Stimulated activated CD4-positive, alpha-beta T cell treated with anti-CD3 and anti-CD28 coated beads, Interleukin-1b, Interleukin-23, amount 100 ng/mL, for 1 hour (primary cell): ENCODE measurements at places on chromosomes 13 and 19.

GRCh38 chr19:36489920-36490415 is 607 bp upstream of the ZNF566 start:
- peak; percentile 25 for DNase-seq

- no peak for DNase-seq
Observed at GRCh38 chr13:66503890-66504289, 726.2 kb downstream of the PCDH9 start.

GRCh38 chr13:34020388-34020787 is 202.4 kb downstream of the RFC3 start:
- DNase-seq: no peak

DNA sequence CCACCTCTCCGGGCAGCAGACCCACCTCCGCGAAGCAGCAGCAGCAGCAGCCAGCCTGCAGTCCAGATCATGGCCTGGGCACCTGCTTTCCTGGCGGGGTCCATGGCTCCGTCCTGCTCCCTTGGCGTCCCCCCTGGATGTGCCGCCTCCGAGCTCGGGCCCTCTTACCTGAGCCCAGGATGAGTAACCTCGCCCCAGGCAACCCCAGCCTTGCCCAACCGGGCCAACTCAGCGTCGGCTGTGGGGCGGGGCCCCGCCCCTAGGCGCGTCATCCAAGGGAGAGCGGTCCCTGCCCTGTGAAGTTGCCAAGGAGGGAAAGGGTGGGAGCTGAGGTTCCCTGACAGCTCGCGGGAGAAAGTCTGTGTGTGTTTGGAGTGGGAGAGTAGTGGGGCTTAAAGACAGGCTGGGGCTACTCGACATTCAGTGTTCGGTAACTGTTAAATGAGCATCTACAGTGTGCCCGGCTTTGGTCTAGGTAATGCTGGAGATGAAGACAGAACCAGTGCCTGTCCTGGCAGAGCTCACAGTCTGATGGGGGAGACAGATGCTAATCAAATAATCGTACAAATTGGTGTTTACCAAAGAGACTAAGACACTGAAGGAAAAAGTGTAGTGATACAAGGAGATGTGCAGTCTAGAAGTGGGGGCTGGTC is at the start of gene LYPD3:
Gene LYPD3 (minus strand): TSS at position 141 of the 653 bp plus-strand sequence. CDS start 37 bp downstream, at position 104.
- no peak for DNase-seq

GRCh38 chr19:45554481-45554880 is 30.1 kb downstream of the OPA3 start:
- no peak for DNase-seq

DNA sequence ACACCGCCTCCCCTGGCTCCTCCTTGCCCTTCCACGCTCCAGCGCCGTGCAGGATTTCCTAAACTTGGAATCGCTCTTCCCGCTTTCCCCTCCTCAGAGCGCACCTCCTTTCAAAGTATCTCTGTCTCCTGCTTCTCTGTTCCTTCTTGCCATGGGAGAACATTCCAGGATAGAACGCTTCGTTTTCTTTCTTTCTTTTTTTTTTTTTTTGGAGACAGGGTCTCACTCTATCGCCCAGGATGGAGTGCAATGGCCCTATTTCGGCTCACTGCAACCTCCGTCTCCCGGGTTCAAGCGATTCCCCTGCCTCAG is 574 bp upstream of the XPO4 start:
- DNase-seq: no peak

DNA sequence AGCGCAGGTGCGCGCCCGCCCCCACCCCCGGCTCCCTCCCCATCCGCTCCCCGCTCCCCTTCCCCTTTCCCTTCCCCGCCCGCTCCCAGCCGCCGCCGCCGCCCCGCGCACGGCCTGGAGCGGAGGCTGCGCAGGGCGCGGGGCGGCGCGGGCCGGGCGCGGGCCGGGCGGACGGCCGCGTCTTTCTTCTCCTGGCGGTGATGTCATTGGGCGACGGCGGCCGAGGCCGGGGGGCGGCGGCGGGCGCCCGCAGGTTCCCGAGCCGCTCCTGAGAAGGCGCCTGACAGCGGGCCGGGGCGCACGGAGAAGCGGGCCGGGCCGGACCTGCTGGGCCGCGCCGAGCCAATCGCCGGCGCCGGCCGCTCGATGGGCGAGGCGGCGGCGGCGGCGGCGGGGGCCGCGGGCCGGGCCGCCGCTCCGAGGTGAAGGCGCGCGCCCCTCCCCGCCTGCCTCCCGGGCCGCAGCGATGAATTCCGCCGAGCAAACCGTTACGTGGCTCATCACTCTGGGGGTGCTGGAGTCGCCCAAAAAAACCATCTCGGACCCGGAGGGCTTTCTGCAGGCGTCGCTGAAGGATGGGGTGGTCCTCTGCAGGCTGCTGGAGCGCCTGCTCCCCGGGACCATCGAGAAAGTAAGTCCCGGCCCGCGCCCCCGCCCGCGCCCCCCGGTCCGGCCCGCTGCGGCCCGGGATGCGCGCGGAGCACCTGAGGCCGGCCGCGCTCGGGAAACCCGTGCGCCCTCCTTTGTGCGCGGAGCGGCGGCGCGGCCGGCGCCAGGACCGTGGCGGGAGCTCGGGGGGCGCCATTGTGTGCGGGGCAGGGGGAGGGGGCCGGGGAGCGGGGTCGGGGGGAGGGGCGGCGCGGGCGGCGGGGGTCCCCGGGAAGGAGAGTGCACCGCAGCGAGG is at the start of gene ARHGEF7:
Gene ARHGEF7 (plus strand): TSS at position 250 of the 904 bp plus-strand sequence. CDS start 217 bp downstream, at position 467.
- DNase-seq: no peak

DNA sequence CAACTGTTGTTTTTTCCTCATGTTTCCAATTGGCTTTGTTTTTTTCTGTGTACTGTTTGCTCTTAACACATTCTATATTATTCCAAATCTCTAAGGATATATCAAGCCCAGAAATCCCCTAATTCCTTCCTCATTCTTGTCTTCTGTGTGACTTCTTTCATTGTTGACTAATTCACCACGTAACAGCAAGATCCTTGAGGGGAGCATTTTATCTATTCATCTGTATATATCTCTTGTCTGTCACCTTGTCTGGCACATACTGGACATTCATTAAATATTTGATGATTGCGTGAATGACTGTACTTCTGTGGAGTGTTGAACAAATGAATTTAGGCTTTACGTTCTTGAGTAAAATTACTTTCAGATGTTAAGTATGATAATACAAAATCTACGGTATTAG is 44.8 kb upstream of the OLFM4 start:
- no peak for DNase-seq

GRCh38 chr19:3658004-3658869 is 31.6 kb upstream of the CACTIN start:
- no peak for DNase-seq

DNA sequence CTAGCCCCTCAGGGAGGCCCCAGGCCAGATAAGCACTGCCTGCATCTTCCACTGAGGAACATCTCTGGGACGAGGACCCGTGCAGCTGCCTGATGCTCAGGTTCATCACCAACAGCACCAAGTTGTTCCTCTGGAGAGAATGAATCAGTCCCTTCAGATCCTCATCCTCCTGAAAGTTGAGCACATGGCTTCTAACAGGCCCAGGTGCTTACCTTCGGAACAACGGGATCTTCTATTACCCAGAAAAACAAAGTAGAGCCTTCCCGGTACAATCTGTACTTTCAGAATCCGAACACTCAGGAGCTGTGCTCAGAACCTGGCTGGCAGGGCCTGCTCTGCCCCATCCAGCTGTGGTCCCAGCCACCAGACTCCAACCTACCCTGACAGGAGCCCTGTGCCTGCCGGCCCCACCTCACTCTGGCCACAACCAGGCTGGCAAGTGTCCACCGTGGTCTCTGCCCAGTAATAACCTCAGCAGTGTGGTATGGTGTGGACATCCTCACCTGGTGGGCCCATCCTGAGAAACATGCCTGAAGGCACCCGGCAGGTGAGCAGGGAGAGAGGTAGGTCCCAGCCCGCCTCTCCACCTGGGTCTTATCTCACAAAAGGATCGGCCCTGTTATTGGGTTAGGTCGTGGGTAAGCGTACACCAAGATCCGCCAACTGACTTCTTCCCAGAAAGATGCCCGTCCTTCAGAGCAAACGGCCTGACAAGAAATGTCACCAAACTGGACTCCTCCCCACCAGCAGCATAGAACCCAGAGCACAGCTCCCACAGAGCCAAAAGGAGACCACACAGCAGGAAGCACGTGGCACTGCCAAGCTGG is 34.1 kb downstream of the ELL start:
- no peak for DNase-seq

DNA sequence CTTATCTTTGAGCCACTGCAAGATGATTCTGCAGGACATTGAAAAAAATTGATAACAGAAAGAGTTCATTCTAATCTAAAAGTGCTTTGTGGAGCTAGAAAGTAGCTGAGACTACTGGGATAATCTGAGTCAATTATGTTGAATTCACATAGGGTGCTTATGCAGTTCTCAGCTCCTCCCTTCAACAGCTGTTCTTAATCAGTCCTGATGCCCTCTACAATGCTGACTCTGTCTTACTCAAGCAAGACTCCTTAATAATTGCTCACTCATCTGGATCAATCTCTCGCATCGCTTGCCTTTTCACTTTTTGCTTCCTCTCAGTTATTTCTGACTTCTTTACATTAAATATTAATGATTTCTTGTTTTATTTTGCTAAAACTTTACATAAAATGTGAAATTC is 182.1 kb downstream of the PCDH17 start:
- no peak for DNase-seq

DNA sequence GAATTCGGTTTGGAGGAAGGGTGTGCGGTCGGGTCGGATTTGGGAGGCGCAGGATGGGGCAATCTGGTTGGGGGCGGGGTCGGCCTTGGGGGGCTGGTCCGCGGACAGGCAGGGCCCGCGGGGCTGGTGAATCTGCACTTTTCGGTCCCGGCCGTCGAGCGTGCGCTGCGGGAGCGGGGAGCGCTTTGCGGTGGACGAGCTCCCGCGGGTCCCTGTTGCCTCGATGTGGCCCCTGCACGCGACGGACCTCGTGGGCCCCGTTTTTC is 11.9 kb downstream of the PEAK3 start:
- no peak for DNase-seq

DNA sequence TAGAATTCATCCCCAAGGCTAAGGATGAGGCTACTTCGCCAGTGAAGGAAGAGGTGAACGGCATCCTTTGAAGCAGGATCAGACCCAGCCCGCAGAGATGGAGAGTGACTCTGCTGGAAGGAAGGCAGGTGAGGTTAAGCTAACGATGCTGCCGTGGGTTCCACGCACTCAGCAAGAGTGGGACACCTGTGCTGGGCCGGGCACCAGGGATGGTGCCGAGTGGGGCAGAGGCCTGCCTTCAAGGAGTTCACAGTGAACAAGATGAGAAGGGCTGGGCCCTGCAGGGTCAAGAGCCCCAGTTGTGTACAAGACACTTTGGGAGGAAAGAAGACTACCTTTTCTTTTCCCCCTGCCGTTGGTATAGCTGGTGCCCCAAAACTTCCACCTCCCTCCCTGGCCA is 606.6 kb downstream of the LIG4 start:
- DNase-seq: no peak

DNA sequence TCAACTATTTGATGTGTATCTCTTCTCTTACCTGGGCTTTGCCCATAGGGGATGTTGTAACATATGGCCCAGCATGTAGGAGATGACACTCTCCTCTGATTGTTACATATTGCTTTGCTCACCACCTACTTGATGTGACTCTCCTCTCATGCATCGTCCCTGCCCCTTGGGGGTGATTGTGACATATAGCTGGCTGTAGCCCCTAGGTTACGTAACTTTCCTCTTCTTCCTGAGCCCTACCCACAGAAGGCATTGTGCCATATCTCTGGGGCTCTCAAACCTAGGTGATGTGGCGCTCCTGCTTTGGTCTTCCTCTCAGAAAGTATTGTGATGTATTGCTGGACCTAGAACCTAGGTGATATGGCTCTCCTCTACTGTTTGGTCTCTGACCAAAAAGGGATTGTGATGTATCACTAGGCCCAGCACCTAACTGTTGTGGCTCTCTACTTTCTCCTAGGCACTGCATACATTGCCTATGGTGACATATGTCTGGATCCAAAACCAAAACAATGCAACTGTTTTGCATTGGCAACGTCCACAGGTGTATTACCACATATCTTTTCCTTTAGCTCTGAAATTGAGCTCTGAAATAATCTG is 71.9 kb upstream of the ZNF724 start:
- DNase-seq: no peak
